Lung (tissue), 17 donors: ENCODE measurements at places on chromosomes 1 and 21.

DNA sequence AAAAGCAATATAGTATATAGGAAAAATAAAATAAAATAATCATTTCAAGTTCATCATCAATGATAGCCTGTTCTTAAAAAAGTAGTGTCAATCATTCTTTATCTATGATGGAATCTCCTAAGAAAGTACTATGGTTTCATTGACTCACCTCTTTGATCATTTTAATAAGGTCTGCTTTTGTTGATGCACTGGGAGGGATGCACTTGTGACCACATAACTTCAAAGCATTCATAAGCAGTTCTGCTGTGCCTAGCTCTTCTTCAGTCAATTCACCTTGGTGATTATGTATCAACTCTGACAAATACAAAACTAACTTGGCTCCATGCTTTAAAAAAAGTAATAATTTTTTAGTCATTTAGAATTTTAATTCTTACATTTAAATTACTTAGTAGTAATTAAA is 84.8 kb upstream of the GNG4 start:
- DNase-seq, result no peak

GRCh38 chr1:225691861-225692516 is 39.1 kb upstream of the ENAH start:
- peak; percentile 37 for DNase-seq

- DNase-seq, result no peak
Measured at GRCh38 chr1:80993154-80993980, 807.4 kb upstream of the ADGRL2 start.

DNA sequence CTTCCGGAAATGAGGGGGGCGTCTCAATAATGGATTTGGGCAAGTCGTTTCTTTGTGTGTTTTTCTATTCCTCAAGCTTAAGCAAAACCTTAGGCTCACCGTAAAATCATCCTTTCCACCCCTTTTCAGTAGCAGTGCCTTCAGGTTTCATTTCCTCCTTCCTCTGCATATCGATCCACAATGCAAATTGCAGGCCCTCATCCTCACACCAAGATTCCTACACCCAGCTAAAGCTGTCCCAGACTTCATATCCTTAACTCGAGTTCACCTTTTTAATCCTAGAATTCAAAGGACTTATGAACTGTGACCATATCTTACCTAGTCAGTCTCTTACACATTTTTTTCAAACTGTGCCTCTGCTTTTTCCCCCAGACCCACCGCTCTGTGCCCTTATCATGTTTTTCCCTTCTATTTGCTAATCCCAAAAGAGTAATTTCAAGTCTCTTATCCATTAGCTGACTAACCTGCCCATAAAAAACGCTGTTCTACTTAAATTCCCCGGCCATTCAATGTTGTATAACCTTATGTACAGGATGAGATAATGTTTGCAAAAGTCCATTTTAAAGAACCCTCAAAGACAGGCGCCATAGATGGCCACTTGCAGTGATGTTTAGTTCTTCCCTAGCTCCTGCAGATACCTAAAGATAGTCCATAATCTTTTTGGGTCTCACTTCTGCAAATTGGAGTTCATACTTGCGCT is 1.5 kb downstream of the AKIRIN1 start:
- DNase-seq, result no peak

GRCh38 chr1:241225741-241226140 is 131.3 kb downstream of the RGS7 start:
- DNase-seq, result peak; percentile 30

GRCh38 chr1:172472495-172472894 is 28.6 kb upstream of the PIGC start:
- no peak for DNase-seq

DNA sequence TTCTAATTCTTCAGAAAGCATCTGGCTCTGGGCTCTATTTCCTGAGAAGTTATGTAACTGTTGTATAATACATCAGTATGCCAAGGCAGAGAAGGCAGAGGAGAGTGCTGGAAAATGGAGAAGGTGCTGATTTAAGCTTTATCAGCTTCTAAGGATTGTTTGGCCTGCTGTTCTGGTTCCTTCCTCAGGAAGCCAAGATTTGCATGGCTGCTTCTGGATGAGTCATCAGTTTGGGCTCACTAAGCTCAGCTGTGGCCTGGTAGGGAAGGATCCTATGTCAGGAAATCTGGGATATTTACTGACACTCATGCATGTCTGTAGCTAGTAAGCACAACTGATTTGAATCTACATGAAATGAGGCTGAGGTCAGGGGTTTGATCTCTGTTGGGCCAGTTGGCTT is 73.2 kb upstream of the ADGRL4 start:
- no peak for DNase-seq

DNA sequence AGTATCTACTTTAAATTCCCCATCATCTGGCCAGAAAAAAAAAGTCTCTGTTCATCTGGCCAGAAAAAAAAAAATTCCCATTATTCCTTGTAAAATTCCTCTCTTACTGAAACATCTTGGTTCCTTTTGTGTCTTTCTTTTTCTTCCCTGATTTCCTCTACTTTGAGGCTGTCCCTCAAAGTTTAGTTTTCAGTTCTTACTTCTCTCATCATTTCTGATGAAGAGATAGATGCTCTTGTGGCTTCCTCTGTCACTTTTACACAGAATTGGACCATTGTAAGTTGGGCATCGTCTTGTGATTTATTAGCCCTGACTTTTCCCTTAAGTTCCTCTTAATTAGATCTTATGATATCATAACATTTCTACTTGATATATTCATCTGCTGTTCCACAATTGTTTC is 6.5 kb downstream of the SOAT1 start:
- no peak for DNase-seq

DNA sequence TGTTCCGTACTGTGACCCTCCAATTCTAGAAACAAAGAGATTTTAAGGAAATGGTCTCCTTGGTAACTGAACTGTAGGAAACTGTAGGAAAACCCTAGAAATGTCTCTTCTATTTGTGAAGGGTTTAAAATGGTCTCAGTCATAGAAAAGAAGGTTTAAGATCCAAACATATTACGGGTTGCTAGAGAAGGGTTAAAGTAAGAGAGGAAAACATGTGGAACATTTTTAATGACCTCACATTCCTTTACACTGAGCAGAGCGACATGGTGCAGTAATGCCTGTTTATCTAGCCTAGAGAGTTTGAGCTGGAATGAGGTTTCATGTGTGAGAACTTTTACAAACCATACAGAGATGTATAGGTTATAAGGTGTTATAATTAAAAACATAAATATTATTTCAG is 36.9 kb upstream of the C1orf105 start:
- DNase-seq, result peak; percentile 18

DNA sequence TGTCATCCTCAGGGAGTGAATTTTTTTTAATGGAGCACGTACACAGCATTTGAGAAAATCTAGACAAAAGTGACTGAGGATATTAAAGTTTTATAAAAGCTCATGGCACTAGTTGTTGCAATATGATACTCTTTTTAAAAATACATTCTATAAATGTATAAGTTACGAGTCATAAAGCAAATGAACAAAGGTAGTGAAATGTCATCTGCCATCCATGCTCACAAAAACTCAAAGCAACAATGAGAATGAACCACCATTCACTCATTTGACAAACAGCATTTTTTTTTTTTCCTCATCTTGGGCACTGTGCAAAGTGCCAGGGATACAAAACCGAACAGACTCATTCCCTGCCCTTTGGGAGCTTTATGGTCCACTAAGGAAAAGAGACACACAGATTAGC is 38.7 kb downstream of the GPR137B start:
- no peak for DNase-seq

GRCh38 chr21:34592120-34592955 is 22.6 kb downstream of the RCAN1 start:
- no peak for DNase-seq

- DNase-seq, result no peak
Measured at GRCh38 chr1:174053826-174054225, 31.7 kb upstream of the RC3H1 start.

DNA sequence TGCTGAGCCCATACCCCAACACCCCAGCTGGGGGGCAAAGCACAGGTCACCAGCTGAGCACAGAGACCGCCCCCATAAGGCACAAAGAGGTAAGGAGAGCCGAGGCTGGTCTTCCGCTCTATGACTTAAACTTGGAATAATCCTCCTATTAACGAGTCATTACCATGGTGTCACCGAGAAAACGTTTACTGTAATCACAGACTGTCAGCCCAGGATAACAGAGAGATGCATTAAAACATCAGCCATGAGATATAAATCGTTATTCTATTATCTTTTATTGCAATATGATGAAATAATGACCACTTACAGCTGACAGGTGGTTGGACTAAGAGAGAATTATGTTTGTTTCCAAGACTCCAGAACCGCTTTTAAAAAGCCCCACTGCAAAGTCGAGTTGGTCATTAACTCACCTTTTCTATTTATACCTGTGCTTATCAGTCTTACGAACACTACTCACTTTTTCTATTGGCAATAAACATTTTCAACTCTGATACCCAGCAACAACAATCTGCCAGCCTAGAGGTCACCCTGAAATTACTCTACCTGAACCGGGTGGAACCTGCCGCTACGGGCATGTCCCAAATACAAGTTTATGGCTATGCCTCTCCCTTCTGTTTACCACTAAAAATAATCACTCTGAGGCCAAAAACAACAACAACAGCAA is 21.5 kb downstream of the NPHP4 start:
- DNase-seq, result no peak

DNA sequence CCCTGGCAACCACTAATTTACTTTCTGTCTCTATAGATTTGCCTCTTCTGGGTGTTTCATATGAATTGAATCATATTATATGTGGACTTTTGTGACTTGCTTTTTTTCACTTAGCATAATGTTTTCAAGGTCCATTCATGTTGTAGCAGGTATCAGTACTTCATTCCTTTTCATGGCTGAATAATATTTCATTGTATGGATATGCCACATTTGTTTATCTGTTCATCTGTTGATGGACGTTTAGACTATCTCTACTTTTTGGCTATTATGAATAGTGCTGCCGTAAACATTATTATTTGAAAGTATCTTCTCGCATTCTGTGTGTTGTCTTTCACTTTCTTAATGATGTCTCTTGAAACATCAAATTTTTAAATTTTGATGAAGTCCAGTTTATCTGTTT is 32.8 kb upstream of the CD101 start:
- no peak for DNase-seq

GRCh38 chr1:67317803-67318202 is 10.1 kb downstream of the IL12RB2 start:
- DNase-seq, result no peak

- DNase-seq, result peak; percentile 81
Measured at GRCh38 chr1:87329051-87329525, 408 bp downstream of the LMO4 start.

DNA sequence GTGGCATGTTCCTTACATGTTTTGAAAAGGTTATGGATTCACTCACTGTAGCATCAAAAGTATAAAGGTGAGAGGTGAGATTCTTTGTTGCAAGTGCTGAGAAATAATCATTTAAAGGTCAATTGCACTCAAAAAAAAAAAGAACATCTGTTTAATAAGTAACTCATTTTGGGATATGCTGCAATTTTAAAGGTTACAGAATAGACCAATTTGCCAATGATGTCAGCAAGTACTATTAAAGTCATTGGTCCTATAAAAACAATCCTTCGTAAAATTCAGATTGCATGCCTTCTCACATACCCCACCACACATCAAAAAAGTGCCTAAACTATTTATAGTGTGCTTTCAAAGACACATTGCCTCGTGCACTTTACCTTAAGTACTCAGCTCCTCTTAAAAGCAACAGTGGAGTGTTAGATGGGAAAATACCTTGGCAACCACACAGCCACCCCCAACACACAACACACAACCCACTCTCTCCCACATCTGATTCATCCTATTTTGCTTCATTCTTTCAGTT is 218.2 kb upstream of the ADGRL2 start:
- peak; percentile 57 for DNase-seq

DNA sequence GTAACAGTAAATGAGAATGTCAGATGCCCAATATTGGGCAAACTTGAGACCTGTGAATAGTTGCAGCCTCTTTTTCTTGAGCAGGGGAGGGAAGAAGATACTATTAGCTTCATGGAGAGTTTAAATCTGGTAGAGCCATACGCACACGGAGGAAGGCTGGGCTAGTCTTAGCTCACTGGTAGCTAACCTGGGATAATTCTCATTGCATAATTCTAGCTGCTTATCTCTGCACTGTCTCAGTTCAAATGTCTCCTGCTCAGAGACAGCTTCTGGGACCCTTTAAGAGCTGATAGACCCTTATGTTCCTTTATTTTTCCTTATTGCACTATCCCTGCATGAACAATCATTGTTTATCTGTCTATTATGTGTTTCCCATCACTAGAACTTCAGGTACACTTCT is 8.4 kb downstream of the C1orf87 start:
- DNase-seq, result no peak

DNA sequence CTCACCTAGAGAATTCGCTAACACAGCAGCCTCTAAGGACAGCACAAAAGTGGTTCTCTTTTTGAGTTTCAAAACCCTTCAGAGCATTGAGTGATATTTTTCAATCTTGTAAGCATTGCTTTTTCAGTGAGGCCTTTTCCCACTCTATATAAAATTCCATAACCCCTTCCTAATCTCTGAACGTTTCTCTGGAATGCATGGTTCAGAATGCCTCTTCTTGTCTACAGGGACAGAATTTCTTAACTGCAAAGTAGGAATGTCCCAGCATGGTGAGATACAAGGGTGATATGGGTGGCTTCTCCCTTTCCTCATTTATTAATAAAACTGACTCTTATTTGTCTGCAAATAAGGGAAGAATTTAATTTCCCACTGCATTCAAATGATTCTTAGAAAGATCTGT is 377.9 kb downstream of the LTN1 start:
- no peak for DNase-seq

GRCh38 chr21:39852021-39852721 is 15.1 kb upstream of the PCP4 start:
- DNase-seq, result peak; percentile 9

GRCh38 chr1:152048416-152049009 is 11.7 kb upstream of the S100A11 start:
- peak; percentile 70 for DNase-seq

GRCh38 chr1:23177438-23178380 is 9.1 kb upstream of the LUZP1 start:
- peak; percentile 91 for DNase-seq

DNA sequence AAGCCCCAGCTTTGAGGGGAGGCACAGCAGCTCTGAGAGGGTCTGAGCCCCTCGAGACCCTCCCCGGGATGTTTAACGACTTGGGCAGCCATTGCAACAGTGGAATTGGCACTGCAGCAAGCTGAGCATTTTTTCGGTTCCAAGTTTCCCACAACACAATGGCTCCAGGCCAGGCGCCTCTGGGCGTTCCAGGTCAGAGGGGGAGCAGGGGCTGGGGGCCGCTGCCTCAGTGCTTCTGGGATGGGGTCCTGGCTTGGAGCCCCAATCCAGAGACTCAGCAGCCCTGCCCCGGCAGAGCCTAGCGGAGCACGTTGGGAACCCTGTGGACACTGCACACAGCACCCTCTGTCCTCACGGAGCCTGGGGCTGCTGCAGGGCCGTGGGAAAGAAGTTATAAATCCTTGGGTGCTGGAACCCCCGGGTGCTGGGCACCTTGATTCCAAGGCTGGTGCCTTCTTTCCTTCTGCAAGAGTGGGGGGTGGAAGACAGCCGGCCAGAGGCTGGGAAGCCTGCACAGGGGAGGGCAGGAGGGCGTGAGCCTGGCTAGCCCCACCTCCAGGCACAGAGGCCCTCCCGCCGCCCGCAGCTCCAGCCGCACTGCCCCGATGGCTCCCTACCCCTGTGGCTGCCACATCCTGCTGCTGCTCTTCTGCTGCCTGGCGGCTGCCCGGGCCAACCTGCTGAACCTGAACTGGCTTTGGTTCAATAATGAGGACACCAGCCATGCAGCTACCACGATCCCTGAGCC is 50.1 kb downstream of the COL18A1 start:
- DNase-seq, result peak; percentile 84
